ENCODE measurements at places on chromosomes 7 and 10. TPM values are rescaled to one million over a fixed set of nuclear protein-coding genes. Genes with fewer than 3 reads are reported as not detected.

CPN1 gene
- total RNA-seq, result not detected

HEPACAM2 gene
- not detected for total RNA-seq

AQP1 gene
- total RNA-seq, result 1.7 TPM

FAM25A gene
- not detected for total RNA-seq

OR6V1 gene
- total RNA-seq, result not detected

POMZP3 gene
- total RNA-seq, result 9.6 TPM

TMEM229A gene
- total RNA-seq, result not detected

GAD2 gene
- total RNA-seq, result not detected

SPAM1 gene
- not detected for total RNA-seq

MSMB gene
- total RNA-seq, result 7.4 TPM

CLCN1 gene
- 0.34 TPM for total RNA-seq

EPO gene
- total RNA-seq, result not detected

NPFFR1 gene
- total RNA-seq, result 0.20 TPM

FANK1 gene
- 1.6 TPM for total RNA-seq

CCL24 gene
- 0.68 TPM for total RNA-seq

PON1 gene
- not detected for total RNA-seq

STOX1 gene
- 2.7 TPM for total RNA-seq

TMEM196 gene
- not detected for total RNA-seq

SFXN2 gene
- total RNA-seq, result 22.9 TPM

TAS2R5 gene
- total RNA-seq, result 3.6 TPM

LRIT2 gene
- not detected for total RNA-seq

GHRHR gene
- not detected for total RNA-seq

SUN3 gene
- 1.1 TPM for total RNA-seq

APBB1IP gene
- total RNA-seq, result 1.9 TPM

ABCC2 gene
- total RNA-seq, result 1.2 TPM

FGF8 gene
- total RNA-seq, result not detected

PRKG1 gene
- 0.21 TPM for total RNA-seq

CPA4 gene
- not detected for total RNA-seq
